Pericardium fibroblast (primary cell): ENCODE measurements at places on chromosomes 6 and 20. TPM values are rescaled to one million over a fixed set of nuclear protein-coding genes. Genes with fewer than 3 reads are reported as not detected.

Gene CCM2L
- total RNA-seq: not detected in 2 replicates

Gene LYRM2
- 12.0 and 19.8 TPM in 2 replicates for total RNA-seq

Gene SDCBP2
- total RNA-seq: 1.8 and 5.8 TPM in 2 replicates

Gene NEURL2
- total RNA-seq: 3.6 and 4.9 TPM in 2 replicates

Gene RSPO3
- 0.47 and 1.5 TPM in 2 replicates for total RNA-seq
